NCI-H1048 (cell line): ENCODE measurements at places on chromosomes 2 and 18.

DNA sequence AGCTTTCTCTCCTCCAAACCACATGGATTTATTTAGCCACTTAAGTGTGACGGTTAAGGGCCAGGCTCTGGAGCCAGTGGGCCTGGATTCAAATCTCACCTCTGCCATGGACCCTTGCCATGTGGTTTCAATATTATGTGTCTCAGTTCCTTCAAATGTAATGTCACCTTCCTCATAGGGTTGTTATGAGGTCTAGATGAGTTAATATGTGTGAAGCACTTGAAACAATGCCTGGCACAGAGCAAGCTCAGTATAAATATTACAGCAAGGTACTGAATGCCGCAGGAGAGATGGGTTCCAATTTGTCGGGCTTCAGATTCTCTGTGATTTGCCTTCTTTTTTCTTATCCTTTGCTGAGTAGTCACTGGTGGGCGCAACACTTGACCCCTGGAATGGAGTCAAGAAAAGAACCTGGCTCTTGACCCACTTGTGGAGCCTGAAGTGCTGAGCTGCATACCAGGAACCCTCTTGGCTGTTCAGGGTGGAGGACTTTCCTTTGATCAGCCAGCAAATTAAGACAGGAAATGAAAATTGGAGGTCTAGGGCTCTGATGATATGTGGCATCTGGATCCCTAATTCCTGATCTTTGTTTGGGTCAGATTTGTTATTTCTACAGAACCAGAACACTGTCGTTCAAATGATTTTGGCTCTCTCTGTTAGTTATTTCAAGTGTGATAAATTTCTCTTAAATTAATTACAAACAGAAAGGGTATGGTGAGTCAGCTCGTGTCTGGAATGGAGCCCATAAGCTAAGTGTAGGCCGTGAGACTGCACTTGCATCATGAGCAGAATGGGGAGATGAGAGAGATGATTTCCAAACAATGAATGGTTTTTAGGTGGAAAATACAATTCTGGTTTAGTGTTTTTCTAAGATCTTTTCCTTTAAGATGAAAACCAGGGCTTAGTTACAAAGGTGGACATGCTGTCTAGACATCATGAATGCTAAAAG is 293.0 kb downstream of the KCNS3 start:
- DNase-seq: no peak

- no peak for DNase-seq
These were observed 16.4 kb upstream of the STARD7 start for GRCh38 chr2:96225016-96225533.

DNA sequence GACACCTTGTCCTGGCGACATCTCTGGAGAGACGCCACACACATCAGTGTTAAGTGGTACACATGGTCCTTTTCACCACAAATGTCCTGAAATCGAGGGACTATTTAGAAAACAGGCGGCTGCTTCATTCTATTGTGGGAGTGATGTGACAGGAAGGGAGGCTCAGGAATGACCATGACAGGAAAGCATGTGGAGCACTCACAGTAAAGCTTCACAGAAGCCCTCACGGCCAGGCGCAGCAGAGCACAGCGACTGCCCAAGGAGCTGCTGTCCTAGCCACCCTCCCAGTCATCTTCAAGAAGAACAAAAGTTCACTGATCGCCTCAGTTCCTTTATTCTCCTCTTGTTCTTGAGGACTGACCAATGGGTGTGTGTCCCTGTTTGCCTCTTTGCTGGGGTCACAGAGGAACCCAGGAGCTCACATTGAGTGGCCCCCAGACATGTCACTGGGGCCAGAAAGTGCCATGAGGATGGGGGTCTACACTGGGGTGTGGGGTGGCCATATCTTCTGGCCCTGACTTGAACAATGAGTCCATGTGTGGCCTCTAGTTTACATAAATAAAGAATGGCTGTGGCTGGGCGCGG is 84.6 kb upstream of the RANBP2 start:
- no peak for DNase-seq

DNA sequence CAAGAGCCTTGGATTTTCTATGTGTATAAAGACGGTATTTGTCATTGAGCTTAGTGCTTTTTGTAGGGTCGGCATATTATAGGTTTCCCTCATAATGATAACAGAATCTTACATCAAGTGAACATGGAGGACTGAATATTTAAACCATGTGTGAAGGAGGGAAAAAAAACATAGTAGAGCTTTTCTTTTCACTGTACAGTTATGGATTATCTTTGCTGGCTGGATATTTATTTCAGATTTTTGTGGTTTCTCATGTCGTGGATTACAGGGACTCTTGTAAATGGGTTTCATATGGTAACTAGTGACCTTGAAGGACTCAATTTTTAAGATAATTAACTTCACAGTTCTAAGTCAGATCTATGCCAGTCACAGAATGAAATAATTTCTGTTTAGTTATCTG is 330.2 kb upstream of the NRP2 start:
- no peak for DNase-seq

DNA sequence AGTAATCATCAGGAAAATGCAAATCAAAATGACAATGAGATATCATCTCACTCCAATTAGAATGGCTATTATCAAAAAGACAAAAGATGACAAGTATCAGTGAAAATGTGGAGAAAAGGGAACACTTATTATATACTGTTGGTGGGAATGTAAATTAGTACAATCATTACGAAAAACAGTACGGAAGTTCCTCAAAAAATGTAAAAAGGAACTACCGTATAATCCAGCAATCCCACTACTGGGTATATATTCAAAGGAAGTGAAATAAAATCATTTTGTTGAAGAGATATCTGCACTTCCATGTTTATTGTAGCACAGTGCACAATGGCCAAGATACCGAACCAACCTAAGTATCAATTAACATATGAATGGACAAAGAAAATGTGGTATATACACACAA is 52.4 kb upstream of the TEX51 start:
- DNase-seq: no peak

- no peak for DNase-seq
These were observed 55.5 kb downstream of the LIPG start for GRCh38 chr18:49617329-49617695.

DNA sequence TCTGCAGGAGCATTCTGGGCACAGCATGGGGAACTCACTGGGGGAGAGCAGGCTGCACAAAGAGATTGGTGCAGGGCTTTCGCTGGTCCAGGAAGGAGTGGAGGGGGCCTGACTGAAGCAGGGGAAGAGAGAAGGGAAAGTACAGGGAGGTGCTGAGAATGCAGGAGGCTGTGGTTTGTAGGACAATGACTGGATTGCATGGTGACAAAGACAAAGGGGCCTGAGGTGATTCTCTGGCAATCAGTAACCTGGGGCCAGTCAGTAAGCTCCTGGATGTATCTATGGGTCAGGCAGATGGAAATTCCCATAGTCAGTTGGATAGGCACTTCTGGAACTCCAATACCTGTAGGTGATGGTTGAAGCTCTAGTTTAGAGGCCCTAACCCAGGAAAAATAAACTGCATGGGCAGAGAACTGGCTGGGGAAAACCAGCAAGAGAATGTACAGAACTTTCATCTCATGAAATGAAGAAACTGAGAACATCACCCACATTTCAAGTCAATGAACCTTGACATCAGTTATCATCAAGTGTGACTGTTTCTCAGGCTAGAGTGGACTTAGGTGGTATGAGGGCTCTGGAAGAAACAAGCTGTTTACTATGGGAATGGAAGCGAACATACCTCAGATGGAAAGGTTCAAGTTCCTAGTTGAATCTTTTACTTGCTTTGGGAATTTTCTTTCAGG is 193.2 kb downstream of the TPGS2 start:
- no peak for DNase-seq

GRCh38 chr2:25787020-25787419 is 91.3 kb downstream of the ASXL2 start:
- DNase-seq: no peak

DNA sequence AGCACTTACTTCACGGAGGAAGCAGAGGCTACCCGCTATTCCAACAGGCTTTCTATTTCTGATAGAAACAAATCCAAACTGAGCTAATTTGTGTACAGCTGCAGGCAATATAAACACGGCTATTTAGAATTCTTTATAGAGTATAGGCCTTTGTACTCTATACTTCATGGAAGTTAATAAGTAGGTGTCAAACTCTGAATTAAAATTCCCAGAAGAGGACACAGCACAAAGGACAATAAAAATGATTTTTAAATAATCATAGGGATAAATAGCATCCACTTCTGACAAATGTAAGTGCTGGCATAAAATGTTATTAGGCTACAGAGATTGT is 261.5 kb downstream of the AFF3 start:
- no peak for DNase-seq

GRCh38 chr2:164881524-164881923 is 39.9 kb upstream of the COBLL1 start:
- DNase-seq: no peak

DNA sequence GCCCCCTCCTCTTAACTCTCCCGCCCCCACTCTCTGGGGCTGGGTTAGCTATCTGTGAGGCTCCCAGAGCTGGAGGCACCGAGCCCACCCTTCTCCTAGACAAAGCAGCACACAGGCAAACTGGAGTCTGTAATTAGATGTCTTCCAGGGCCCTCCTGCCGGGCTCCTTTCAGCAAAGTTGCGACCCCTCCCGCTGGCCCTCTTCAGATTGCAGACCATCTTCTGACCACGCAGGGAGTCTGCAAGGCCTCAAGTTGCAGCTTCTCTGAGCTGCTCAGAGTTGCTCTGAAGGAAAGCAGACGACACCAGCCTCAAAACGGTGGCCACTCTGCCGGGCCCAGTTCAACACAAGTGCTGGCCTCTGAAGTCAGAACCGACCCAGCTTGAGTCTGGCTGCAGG is 228.4 kb upstream of the COPS8 start:
- no peak for DNase-seq
